ENCODE measurements at places on chromosomes 11 and 22.

DNA sequence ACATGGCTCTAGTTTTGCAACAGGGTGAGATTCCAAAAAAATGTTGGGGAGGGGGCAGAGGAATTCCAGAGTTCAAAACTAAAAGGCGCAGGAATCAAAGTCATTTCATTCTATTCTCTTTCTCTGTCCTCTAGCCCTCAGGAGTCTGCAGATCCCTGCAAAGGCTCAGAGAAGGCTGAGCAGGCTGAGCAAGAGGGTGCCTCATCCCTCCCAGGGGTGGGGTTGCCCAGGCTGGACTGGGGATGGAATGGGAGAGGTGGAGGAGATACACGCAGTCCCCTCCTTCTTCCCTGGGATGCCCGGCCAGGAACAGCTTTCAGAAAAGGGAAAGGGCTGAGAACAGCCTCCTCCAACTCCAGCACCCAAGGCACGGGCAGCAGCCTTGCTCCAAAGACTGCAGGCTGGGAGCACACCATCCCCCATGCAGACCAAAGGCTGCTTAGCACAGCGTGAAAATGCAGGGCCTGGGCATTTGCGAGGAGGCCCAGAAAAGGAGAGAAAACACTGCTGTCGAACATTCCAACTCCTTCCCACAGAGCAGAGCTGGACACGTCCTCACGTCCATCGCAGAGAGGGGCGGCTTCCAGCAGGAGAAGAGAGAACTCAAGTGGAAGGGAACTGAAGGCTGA is 51.8 kb downstream of the MN1 start:
- peak overlapping the region; percentile 29 for H3K27ac ChIP-seq
- no peak for DNase-seq
- no peaks in the 10 kb centered on the region for H3K36me3 ChIP-seq
- H3K4me3 ChIP-seq: no peak overlapping the region
- H3K4me1 ChIP-seq: peaks cover 19% of the 10 kb centered on the region
- H3K27me3 ChIP-seq: no peaks in the 10 kb centered on the region

DNA sequence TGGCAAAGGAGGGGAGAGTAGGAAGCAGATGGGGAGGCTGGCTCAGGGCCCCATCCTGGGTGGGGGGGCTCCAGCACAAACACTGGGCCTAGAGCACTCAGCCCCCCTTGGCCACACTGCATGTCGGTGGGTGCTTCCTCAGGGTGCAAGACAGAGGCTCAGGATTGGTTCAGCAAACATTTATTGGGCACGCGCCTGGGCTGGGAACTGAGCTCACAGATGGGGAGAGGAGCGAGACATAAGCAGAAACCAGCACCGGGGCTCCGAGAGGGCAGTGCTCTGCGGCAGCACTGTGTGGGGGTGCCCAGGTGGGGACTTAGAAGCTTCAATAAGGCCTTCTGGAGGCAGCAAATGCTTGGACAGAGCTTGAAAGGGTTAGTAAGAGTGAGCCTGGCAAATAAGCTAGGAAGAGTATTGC is 12.1 kb upstream of the EHD1 start:
- H3K4me3 ChIP-seq: no peak overlapping the region
- H3K27ac ChIP-seq: no peak overlapping the region
- H3K4me1 ChIP-seq: peaks cover 8% of the 10 kb centered on the region
- peaks cover 11% of the 10 kb centered on the region for H3K36me3 ChIP-seq

DNA sequence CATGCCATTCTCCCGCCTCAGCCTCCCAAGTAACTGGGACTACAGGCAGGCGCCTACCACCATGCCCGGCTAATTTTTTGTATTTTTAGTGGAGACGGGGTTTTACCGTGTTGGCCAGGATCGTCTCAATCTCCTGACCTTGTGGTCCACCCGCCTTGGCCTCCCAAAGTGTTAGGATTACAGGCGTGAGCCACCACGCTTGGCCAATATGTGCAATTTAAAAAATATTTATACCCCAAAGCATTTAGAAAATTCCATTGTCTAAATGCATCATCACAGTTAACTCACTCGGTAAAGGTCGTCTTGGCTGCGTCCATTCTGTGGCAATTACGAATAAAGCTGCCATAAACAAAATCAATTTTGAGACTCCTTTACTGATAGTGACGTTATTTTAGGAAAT is 36.2 kb downstream of the EP300 start:
- no peak overlapping the region for H3K4me3 ChIP-seq
- no peak for DNase-seq
- no peak overlapping the region for H3K27ac ChIP-seq
- peaks cover 18% of the 10 kb centered on the region for H3K36me3 ChIP-seq

- no peaks in the 10 kb centered on the region for H3K27me3 ChIP-seq
- no peaks in the 10 kb centered on the region for H3K4me1 ChIP-seq
- no peaks in the 10 kb centered on the region for H3K36me3 ChIP-seq
- no peak overlapping the region for H3K27ac ChIP-seq
Measured at GRCh38 chr22:42116848-42117424, 13.7 kb downstream of the CYP2D6 start.

- H3K27me3 ChIP-seq: no peaks in the 10 kb centered on the region
- no peak for DNase-seq
- peaks cover 35% of the 10 kb centered on the region for H3K4me1 ChIP-seq
Measured at GRCh38 chr22:37014835-37015586, 4.2 kb downstream of the TST start.

GRCh38 chr11:74824285-74824982 is 75.8 kb downstream of the RNF169 start:
- no peak for DNase-seq
- H3K4me3 ChIP-seq: no peak overlapping the region
- H3K27ac ChIP-seq: no peak overlapping the region

DNA sequence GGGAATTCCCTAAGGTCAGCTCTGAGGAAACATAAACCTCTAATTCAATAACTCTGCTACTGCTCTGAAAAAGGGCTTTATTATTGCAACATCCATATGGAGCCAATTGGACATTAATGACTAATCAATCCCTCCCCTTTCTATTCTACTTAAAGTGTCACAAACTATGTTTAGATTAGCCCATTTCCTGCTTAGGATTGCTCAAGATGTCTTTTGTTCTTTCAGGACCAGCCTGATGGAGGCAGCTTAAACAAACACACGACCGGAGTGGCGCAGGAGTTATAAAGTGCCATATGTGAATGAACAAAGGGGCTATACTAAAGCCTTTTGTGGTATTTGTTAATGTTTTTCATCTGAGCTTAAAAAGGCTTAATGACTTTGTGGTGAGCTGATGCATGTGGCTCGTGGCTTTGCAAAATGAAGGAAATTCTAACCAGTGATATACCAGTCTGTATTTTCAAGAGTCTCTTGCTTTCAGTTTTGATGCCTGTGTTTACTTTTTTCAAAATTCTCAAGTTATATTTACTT is 354.4 kb downstream of the SOX6 start:
- no peaks in the 10 kb centered on the region for H3K36me3 ChIP-seq
- no peaks in the 10 kb centered on the region for H3K4me1 ChIP-seq
- no peak for DNase-seq
- H3K27me3 ChIP-seq: no peaks in the 10 kb centered on the region
- no peak overlapping the region for H3K27ac ChIP-seq

- H3K36me3 ChIP-seq: no peaks in the 10 kb centered on the region
- H3K27me3 ChIP-seq: no peaks in the 10 kb centered on the region
- no peak for DNase-seq
- H3K4me1 ChIP-seq: no peaks in the 10 kb centered on the region
- H3K4me3 ChIP-seq: no peak overlapping the region
Measured at GRCh38 chr11:93983542-93984195, 37.5 kb upstream of the HEPHL1 start.

- no peaks in the 10 kb centered on the region for H3K36me3 ChIP-seq
- peaks cover 7% of the 10 kb centered on the region for H3K4me1 ChIP-seq
- H3K4me3 ChIP-seq: no peak overlapping the region
- no peak for DNase-seq
Measured at GRCh38 chr11:35089666-35090065, 49.3 kb upstream of the CD44 start.
